Mesenteric fat pad (tissue), 1 donor: ENCODE measurements at places on chromosomes 3 and 15. TPM values are rescaled to one million over a fixed set of nuclear protein-coding genes. Genes with fewer than 3 reads are reported as not detected.

DNA sequence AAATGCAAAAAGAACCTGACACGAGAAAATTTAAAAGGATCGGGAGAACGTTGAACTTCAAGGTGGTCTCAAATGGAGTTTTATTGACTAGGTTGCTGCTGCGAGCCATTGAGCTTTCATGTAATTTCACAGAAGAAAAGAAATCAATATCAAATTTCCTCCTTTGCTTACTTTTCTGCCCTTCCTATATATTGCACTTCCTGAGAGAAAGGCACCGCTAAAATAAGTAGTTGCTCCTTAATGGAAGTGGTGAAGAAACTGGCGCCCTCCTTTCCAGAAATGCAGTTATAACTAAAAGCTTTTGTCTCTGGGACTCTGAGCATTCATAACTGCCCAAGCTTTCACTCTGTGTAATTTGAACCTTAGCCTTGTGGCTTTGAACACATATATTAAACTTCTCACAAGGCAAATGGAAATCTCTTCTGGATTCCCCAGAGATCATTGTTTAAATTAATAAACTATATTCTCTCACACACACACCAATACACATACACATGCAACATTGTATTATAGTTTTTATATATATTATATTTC is 13.4 kb downstream of the EID1 start:
- no peak for DNase-seq

DNA sequence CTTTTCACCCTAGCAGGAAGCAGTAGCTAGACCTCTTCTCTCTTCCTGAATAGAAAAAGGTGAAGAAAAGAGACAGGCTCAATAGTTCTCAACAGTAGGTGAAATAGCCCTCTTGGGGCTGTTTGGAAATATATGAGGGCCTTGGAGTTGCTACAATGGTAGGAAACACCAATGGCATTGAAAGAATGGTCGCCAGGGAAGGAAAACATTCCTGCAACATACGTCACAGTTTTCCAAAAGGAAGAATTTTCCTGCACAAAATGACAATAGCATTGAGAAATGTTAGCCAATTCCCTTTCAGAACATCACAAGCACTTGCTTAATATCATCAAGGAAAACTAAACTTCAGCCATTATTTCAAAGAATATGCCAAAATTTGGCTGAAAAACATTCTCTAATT is 484.5 kb downstream of the IGSF11 start:
- DNase-seq: no peak

DNA sequence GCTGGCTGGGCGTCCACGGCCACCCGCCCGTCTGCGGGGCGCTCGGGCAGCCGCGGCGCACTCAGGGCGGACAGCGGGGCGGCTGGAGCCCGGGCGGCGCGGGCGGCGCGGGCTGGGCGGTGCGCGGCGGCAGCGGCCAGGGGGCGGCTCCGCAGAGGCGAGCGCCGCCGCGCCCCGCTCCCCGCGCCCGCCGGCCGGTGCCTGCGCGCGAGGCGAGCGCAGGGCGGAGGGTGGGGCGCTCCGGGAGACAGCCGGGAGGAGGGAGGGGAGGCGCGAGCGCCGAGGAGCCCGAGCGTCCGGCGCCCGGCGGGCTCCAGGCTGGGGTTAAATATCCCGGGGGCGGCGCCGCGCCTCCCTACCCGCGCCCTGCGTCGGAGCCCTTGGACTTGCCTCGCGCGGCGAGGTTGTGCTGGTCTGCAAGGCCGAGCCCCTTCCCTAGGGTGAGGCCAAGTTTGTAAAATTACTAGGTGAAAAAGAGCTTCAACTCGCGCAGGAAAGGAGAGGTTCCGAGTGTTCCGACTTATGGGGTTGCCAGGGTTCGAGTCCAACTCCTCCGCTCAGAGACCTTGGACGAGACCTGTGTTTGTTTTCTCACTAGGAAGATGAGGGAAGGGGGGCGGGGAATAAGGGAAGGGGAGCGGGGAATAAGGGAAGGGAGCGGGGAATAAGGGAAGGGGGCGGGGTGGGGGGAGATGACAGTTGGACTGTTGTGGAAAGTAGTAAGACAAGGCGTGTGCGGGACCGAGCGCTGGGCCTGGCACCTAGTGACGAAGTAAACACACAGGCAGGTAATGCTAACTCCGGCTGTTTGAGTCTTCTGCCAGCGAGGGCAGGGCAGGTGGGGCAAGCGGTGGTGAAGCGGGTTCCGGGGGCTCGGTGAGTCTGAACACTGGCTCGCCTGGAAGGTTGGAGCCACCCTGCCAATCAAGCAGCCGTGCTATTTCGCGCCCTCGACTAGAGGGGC is at the start of gene TNFAIP8L3:
Gene TNFAIP8L3, minus strand, starts transcription at position 301 of the 964 bp plus-strand sequence. CDS start 311 bp downstream, outside the sequence.
- DNase-seq: no peak

- DNase-seq: no peak
Measured at GRCh38 chr3:142802891-142803290, 79.1 kb downstream of the TRPC1 start.

Gene DNAH12
- total RNA-seq: 0.06 TPM

DNA sequence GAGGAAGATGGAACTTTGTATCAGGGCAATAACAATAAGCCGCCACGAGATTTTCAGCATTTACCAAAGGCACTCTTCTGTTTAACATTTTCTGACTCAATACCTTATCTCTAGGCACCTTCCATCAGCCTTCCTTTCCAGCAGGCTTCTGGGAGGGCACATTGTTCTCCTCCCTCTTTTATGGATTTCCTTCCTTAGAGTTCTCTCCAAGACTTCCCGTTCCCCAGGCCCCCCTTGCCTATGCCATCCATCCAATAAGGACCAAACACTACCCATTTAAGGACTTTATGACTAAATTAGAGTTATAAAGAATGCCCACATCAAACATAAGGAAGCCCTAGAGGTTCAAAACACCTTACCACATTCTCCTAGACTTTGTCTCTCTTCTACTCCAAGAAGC is 71.0 kb upstream of the ACP3 start:
- no peak for DNase-seq

Gene ARPP19
- 179 TPM for total RNA-seq

DNA sequence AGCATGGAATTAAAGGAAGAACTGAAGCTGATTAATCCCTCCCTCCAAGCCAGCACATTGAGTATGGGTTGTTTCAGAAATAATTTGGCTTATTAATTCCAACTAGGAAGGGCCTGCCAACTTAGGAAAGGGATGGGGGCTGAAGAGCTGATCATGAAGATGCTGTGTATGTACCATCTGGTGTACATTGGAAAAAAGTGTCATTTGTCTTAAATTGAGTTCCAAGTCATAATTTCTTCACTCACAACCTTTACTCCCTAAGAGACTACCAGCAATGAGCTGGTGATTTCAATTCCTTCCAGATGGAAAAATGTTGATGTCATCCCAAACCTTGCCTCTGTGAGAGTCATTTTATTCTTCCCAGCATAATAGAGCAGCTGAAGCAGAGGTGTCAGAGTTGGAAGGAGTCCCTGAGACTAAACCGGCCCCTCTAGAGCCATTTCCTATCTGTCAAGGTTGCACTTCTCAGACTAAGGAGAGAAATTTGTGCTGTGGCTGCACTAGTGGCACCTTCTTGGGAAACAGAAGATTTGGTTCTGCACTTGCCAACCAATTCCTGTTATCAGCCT is 79.4 kb downstream of the GTPBP8 start:
- DNase-seq: no peak

- DNase-seq: no peak
Measured at GRCh38 chr3:156802821-156803606, 23.1 kb upstream of the LEKR1 start.

- DNase-seq: no peak
Measured at GRCh38 chr3:12394569-12395271, 89.6 kb upstream of the TSEN2 start.

- DNase-seq: no peak
Measured at GRCh38 chr15:29596266-29596665, 226.0 kb downstream of the TJP1 start.

Gene ILDR1
- not detected for total RNA-seq

DNA sequence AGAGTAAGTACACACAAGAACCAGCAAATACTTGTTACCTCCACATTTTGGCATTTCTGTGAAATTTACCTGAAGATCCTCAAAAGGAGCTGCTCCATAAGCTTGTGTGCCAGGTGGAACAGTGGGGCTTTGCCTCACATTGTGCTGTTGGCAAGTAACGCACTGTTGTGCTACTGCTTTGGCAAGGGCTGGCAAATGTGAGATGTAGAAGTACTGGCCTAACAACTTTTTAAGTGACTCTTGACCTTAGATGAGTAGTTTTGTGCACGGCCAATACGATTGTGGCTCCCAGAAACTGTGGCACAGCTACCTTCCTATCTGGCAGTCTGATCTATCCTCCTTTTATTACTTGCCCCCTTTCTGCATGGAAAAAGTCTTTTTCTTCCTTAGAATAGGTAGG is 337.0 kb downstream of the KCNH8 start:
- DNase-seq: no peak

DNA sequence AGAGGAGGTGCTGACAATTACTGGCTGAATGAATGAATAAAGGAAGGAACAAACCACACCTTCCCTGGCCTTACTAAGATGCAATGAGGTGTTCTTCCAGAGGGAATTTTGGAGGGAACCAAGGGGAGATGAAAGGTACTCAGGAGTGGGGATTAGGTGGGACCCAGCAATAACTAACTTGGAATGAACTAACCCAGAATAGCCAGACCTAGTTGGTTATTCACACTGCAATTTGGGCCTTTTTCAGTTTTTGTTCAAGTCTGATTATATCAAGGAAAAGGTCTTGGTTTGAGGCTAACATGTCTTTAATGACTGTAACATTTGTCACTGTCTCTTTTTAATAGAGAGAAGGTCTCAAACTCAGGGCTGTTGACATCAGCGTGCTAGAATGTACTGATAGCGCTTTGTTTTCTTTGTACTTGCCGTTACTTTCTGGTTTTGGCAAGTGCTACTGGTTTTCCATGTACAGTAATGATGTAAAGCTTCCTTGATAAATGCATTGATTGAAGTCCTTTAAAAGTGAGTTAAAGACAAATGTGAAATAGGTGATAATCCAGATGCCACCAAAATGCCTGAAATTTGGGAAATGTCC is 3.2 kb upstream of the PLXND1 start:
- DNase-seq: no peak

GRCh38 chr3:159882790-159883779 is 105.5 kb upstream of the IL12A start:
- no peak for DNase-seq

DNA sequence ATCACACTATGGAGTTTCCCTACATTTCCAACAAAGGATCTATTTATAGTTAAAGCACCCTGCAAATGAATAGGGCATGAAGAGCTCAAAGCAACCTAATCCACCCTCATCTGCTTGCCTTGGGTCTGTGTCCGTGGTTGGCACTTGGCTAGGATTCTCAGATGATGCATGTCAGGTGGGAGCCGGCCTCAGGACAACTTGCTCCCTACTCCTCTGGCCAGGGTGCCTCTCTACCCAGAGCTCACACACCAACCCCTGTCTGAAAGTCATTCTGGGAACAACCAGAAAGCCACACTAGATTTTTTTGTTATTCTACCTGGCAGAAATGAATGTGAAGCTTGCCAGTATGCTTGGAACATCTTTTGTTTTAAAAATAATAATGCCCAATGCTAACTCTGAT is 13.2 kb downstream of the ARHGEF3 start:
- DNase-seq: no peak

Gene DNAJC17
- total RNA-seq: 25.8 TPM

- no peak for DNase-seq
Measured at GRCh38 chr3:96480881-96481280, 333.5 kb upstream of the EPHA6 start.

Gene ARMC8
- total RNA-seq: 102 TPM

- DNase-seq: no peak
Measured at GRCh38 chr3:194084284-194084683, 51.7 kb upstream of the HES1 start.

- peak; percentile 91 for DNase-seq
Measured at GRCh38 chr15:60591496-60592370, 112.8 kb upstream of the ICE2 start.

Gene SNRPN
- total RNA-seq: 32.8 TPM

GRCh38 chr3:90036939-90037469 is 929.6 kb downstream of the EPHA3 start:
- no peak for DNase-seq

DNA sequence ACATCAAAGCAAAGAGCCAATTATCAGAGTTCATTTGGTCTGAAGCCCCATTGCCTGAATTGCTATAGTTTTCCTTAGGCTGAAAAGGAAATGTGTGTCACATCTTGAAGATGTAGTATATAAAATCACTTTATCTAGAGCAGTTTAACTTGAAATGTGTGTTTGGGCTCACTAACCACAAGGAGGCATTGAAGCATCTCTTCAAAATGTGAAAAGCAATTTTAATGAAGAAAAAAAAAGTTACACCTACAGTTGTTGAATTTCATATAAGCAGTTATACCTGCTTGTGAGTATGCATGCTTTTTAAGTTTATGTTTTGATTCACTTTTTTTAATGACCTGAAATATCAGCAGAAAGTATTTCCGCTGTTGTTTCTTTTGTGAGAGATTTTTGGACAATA is 129.3 kb downstream of the IQCH start:
- DNase-seq: no peak

DNA sequence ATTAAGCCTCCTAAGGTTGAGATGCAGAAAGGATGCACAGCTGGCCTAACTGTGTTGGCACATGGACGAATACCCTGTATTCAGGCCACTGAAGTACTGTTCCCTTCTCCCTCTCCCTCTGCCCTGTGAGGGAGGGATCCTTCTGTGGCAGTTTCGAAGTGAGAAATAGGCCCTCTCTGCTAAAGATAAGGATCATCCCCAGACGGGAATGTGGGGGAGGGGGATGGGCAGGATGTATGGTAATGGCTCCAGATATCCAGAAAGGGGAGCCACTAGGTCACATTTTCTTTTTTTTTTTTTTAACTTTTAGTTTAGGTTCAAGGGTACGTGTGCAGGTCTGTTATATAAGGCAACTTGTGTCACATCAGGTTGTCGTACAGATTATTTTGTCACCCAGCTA is 463.1 kb downstream of the TBL1XR1 start:
- no peak for DNase-seq

Gene CLDN18
- not detected for total RNA-seq
